D721Med (cell line): ENCODE measurements at places on chromosomes 2 and 18.

GRCh38 chr2:27606611-27607010 is 22.2 kb downstream of the CCDC121 start:
- no peak for DNase-seq

DNA sequence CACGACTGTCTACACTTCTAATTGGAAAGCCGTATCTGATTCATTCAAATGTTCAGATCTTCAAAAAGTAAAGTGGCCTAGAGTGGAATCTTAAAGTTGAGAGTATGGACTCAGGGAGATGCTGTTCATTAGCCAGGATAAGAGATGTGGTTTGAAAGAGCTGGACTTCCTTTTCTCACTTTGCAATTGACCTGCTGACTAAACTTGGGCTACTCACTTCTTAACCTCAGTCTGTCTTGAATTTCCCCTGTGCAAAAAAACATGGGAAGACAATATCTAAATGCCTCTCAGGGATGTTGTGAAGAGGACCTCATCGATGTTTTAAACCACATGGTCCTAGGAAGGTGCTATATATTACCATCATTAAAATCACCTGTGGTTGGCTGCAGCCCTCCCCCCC is 64.1 kb downstream of the BCL2 start:
- no peak for DNase-seq

GRCh38 chr2:55148269-55148668 is 83.8 kb downstream of the CLHC1 start:
- no peak for DNase-seq

GRCh38 chr18:60446821-60447220 is 74.2 kb upstream of the MC4R start:
- no peak for DNase-seq

DNA sequence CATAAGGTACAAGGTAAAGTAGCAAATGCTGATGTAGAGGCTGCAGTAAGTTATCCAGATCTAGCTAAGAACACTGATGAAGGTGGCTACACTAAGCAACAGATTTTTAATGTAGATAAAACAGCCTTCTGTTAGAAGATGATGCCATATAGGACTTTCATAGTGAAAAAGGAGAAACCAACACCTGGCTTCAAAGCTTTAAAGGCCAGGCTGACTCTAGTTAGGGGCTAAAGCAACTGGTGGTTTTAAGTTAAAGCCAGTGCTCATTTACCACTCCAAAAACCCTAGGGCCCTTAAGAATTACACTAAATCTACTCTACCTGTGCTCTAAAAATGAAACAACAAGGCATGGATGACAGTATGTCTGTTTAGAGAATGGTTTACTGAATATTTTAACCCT is 131.0 kb downstream of the DNAH6 start:
- no peak for DNase-seq

- DNase-seq: no peak
Observed at GRCh38 chr18:66630831-66631230, 26.9 kb upstream of the CDH19 start.

DNA sequence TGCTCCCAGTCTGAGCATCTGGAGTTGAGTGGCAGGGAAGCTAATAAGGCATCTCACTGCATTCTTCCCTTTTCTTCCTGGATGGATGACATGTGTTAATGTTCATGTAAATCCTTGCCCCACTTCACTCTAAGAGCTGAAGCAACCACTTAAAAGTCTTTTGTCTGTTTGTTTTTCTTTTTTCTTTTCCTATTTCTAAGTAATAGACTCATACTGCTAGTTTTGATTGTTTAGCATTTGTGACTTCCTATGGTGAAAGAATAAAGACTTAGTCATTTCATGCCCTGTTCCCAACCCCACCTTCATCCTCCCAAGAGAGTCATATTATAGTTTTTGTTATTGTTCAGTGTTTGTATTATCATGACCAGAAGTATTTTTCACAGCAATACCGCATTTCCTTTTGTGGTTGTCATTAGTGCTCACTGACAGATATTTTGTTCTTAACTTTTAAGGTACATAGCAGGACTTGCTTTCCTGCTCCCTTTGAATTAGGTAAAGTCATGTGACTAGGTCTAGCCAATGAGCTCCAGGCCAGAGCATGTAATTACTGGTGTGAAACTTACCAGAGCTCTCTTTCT is 18.1 kb upstream of the SPP2 start:
- no peak for DNase-seq

DNA sequence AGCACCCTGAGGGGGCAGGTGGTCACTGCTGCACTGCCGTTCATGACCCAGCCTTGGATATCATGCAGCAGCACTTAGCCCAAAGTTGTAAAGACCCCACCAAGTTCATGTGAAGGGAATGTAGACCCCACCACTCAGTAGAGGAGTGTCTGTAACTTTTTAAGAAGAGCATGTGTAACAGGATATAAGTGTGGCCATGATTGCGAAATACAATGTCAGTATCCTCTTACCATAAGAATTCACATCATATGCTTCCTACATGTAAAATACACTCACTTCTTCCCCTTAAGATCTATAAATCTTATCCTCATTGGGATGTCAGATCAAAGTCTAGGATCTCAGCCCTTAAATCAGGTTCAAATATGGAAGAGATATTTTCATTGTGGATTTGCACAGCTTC is 276.9 kb downstream of the PTPRM start:
- DNase-seq: no peak

DNA sequence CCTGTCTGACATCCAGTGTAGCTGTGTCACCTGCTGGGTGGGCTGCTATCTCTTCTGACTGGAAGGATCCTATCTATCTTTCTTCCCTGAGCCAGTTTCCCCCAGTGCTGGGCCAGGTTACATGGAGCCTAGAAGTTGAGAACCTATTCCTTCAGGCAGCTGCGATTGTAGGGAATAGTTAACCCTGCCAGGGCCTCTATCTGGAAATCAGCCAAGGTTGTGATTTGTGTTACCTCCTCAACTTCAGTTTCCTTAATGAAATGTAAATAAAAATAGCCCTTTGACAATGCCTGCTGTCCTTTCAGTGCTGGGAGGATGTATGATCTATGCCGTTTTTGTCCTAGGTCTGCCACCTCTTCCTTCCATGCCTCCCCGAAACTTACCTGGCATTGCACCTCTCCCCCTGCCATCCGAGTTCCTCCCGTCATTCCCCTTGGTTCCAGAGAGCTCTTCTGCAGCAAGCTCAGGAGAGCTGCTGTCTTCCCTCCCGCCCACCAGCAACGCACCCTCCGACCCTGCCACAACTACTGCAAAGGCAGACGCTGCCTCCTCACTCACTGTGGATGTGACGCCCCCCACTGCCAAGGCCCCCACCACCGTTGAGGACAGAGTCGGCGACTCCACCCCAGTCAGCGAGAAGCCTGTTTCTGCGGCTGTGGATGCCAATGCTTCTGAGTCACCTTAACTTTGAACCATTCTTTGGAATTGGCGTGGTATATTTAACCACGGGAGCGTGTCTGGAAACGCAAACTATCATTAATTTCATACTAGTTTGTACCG is 36.6 kb downstream of the GORASP2 start:
- DNase-seq: no peak

DNA sequence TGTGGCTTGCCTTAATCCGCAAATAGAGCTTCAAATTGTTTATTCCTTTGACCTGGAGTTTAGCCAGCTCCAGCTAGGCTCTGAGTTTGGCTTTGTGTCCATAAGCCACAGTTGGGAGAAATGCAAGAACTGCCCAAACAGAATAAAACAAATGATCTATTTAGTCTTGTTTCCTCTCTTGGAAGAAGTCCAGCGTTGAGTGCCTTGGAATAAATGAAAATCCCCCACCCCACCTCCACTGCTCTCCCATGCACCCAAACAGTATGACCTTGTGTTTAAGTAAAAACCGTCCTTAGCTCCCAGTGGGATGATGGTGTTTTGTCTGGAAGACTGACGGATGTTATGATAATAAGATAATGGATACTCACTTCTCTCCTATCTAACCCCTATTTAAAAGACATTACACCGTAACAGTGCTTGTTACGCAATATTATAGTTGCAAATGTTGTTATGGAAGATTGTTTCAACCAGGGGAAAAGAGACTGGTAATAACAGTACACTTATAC is 3.2 kb upstream of the SERPINE2 start:
- DNase-seq: no peak

- DNase-seq: no peak
Observed at GRCh38 chr18:45512363-45512953, 102.8 kb upstream of the SLC14A2 start.

GRCh38 chr18:36446059-36446458 is 148.5 kb downstream of the FHOD3 start:
- no peak for DNase-seq

- no peak for DNase-seq
Observed at GRCh38 chr2:223971-224760, 39.7 kb downstream of the SH3YL1 start.

- no peak for DNase-seq
Observed at GRCh38 chr18:67463829-67464228, 52.7 kb downstream of the DSEL start.

DNA sequence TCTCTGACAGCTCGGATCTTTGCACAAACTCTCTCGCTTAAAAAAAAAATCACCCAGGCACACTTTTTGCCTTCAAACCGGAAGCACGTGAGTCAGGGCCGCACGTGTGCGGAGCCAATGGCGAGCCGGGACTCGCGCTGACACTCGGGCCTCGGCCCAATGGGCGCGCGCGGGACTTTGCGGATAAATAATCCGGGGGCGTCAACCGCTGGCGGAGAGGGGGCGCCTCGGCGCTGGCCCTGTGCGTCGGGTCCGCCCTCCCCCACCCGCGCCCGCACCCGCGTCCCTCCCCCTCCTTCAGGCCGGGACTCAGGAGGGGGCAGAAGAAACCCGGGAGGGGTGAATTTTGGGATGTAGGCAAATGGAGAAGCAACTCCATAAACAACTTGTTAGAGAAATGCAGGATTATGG is 319 bp upstream of the EN1 start:
- DNase-seq: no peak

GRCh38 chr2:149928011-149928410 is 340.4 kb upstream of the MMADHC start:
- no peak for DNase-seq

- no peak for DNase-seq
Observed at GRCh38 chr2:134713176-134713575, 5.6 kb downstream of the TMEM163 start.

GRCh38 chr2:240586919-240587800 is 626 bp downstream of the CAPN10 start:
- no peak for DNase-seq

- no peak for DNase-seq
Observed at GRCh38 chr2:143787674-143788073, 658.5 kb downstream of the ARHGAP15 start.

DNA sequence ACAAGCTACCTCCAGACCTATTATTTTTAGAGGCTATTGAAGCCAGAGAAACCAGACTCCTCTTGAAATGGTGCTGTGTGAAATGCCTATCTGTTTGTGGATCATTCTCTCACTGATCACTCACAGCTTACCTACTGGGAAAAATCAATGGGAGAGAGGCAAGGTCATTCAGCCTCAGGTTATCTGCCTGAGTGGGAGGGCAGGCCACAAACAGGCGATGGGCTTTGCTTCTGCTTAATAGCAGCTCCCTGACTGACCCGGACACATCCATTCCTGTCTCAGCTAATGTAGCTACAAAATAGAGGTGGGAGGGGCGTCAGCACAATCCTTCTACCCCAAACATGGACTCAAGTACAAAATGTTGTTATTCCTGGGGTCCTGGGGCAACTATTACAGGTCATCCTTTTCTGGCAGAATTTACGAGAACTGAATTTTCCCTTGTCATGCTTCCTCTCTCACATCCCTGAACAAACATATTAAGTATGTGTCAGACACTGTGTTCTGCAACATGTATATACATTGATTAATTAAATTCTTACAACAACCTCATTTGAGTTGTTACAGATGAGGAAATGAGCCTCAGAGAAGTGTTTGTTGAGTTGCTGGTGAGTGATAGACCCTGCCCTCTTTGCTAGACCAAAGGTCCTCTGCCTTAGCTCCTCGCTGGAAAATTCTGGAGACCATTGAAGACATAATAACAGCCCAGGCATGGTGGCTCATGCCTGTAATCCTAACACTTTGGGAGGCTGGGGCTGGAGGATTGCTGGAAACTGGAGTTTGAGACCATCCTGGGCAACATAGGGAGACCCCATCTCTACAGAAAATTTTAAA is 60.5 kb downstream of the CDK15 start:
- no peak for DNase-seq

GRCh38 chr2:45849491-45850283 is 198.2 kb downstream of the PRKCE start:
- no peak for DNase-seq

DNA sequence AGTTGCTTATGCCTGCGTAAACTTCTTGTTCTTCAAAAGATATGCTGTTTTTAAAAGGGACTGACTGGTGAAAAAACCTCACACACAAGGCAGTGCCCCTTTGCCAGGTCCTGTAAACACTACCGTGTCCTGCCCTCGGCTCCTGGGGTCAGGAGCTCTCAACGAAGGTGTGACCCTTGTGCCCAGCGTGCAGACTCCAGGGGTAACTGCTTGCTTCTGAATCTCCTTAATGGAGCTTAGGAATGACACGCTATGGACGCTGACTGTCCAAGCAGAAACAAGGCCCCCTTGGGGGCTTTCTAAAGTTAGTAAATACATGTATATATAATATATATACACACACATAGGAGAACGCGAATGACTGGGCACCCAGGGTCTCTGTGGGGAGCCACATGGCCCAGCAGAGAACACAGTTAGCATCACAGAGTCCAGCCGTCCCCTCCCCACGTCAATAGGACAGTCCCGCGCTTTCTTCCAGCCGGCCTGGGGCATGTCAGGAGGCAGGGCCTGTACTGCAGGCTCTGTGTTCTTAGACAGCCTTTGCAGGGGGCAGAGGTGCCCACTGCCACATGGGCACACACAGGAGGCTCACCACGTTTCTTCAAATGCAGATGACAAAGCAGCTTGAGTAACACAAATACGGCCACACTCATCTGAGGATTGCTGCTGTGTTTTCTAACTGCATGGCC is 96.1 kb downstream of the HDAC4 start:
- no peak for DNase-seq

- no peak for DNase-seq
Observed at GRCh38 chr2:20594048-20594750, 56.7 kb downstream of the HS1BP3 start.

- no peak for DNase-seq
Observed at GRCh38 chr18:6505498-6505875, 90.8 kb upstream of the L3MBTL4 start.

GRCh38 chr18:74457725-74458421 is 765 bp upstream of the DIPK1C start:
- no peak for DNase-seq

GRCh38 chr18:13390196-13390595 is 171.6 kb downstream of the LDLRAD4 start:
- DNase-seq: no peak

DNA sequence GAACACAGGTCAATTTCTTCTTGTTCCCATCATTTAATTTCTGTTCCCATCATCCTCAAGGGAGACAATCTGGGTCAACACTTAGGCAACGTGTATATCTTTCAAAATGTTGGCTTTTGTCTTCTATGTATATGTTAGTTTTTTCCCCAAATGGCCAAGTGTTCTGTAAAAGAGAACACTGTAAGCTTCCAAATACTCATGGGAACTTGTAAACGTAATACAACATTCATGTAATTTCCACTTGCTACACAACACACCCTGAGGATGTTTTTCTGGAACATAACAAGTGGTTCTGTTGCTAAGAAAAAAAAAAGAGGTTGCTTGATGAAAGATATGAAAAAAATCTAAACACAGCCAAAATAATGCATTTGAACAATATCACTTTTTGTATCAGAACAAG is 149.1 kb downstream of the ATAD2B start:
- DNase-seq: no peak

GRCh38 chr2:119126650-119127049 is 31.9 kb downstream of the C1QL2 start:
- no peak for DNase-seq
